ENCODE measurements at places on chromosomes 5 and 9.

GRCh38 chr9:131464354-131465000 lies 38.2 kb upstream of the POMT1 start:
- no peak for DNase-seq

DNA sequence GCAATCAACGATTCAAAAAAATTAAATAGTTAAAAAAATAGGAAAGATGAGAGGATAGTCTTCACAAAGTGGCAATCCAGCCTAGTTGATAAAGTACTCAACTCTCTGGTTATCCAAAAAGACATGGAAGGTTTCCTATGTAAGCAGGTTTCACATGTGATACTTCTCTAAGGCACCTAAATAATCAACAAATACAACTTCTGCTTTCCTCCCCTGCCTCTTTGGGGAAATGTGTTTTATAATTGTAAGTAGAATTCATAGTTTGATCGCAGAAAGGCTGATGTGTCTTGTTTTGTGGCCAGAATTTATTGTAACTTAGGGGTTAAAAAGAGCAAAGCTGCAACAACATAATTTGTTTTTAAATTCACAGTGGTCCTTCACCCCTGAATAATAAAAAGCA lies 855.5 kb upstream of the DMAC1 start:
- no peak for DNase-seq

DNA sequence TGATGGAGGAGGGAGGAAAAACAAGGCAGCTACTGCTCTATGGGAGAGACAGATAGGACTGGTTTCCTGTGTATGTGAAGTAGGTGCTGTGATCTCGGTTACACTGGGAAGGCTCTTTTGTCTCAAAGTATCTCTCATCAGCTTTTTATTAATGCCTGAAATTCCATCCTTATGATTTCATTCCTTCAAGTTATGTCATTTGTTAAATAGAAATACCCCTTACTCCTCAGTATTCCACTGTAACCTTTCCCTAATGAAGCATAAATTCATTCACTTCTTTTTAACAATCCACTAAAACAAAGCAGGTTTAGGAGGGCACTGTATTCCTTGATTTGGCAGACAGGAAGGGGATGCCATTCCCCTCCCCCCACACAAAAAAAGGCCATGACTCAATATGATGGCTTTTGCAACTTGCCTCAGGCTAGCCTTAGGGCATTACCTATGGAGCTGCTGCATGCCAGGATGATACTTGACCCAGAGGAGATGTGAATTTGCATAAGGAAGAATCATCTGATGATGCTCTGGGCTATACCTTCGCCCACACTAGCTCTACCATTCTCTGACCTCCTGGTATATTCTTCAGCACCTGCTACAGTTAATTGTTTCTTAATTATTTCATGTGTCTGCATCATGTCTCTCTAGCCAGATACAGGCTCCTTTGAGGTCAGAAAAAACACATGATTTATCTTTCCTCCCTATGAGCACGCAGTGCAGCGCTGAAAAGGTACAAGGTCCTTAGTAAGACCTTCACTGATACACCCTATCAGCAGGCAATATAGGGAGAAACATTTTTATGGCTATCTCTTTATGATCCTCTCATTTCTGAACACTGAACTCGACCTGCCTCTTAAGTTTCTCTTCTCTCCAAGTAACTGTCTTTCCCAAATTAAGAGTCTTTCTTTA lies 26.3 kb downstream of the NR3C1 start:
- DNase-seq, result no peak

- DNase-seq, result no peak
Measured at GRCh38 chr9:5571629-5572232, 57.2 kb upstream of the RIC1 start.

- DNase-seq, result peak; percentile 54
Measured at GRCh38 chr5:132294728-132295504, 722 bp downstream of the SLC22A4 start.

GRCh38 chr9:10875752-10876151 lies 262.9 kb upstream of the PTPRD start:
- DNase-seq, result no peak

DNA sequence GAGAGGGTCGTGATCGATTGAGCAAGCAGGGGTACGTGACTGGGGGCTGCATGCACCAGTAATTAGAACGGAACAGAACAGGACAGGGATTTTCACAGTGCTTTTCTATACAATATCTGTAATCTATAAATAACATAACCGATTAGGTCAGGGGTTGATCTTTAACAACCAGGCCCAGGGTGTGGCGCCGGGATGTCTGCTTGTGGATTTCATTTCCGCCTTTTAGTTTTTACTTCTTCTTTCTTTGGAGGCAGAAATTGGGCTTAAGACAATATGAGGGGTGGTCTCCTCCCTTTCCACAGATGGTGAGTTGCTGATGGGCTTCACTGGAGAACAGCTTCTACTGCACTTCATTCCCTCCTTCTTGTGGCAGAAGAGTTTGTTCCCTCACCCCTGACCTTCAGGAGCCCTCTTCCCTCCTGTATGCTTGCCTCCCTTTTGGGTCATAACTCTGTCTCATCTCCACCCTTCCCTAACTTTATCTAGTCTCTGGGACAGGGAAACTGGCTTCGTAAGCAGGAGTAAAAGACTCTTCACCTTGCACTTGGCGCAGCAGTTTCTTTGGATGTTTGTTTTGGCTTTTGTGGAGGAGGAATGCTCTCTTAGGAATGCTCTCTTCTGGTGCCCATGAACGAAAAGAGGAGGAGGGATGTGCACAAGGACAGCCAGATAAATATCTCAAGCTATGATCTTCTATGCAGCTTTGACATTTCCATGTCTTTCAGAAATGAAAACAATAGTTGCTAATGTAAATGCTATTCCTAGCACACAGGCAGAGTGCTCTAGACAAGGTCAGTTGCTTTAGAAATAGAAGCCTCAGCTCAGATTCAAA lies 139.8 kb upstream of the RPS23 start:
- no peak for DNase-seq

- DNase-seq, result no peak
Measured at GRCh38 chr5:180379355-180380070, 26.4 kb upstream of the GFPT2 start.

DNA sequence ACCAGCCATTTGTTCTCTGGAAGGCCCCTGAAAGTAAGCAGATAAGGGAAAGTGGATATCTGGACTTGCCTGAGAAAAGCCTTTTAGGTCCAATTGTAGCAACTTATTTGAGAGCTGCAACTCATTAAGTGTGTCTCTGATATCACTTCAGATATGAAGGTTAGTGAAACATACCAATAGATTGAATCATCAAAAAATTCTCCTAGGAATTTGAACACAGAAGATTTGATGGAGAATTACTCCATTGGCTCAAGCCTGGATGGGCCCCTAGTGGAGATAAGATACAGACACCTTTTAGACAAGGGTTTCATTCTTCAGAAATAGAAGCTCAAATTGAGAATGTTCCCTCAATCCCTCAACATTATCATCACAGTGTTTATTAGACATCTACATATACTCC lies 356.7 kb downstream of the NDUFS4 start:
- no peak for DNase-seq

DNA sequence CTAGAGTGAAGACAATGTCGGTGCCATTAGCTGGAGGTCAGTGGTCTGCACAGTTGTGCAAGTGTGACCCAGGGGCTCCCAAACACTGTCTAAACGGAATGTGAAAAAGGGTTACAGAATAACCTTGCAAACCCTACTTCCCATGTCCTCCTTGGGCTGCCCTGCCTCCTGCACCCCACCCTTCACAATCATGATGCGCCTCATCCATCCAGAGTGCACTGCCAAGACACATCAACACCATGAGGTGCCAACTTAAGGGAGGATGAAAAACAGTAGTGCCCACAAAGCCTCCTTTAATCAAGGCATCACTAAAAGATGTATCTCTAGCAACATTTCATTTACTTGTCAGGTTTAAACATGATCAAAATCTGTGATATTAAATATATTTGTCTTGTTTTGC lies 87.1 kb downstream of the SETX start:
- DNase-seq, result no peak

- DNase-seq, result no peak
Measured at GRCh38 chr5:171961117-171961516, 45.3 kb downstream of the FBXW11 start.

DNA sequence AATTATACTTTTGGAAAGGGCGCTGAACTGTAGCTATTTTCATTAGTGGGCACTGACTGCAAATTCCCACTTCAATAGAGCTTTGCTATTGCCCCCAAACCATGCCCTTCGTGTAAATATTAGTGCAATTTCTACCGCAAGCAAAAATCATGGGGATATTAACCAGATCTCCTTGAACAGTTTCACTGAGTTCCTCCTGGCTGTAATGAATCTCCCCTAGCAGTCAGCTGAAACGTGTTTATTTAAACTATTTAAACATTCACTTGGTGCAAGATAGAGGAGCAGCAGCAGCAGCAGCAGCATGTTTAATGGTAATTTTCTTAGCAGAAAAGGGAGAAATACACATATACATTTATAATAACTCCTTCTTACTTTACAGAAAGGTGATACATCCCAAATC lies 54.4 kb downstream of the ARRDC3 start:
- DNase-seq, result no peak

All from Panc1 (cell line).